Stimulated activated CD8-positive, alpha-beta memory T cell treated with anti-CD3 and anti-CD28 coated beads, Interleukin-2, amount 100 ng/mL, for 1 hour (primary cell): ENCODE measurements at places on chromosomes 4 and X.

DNA sequence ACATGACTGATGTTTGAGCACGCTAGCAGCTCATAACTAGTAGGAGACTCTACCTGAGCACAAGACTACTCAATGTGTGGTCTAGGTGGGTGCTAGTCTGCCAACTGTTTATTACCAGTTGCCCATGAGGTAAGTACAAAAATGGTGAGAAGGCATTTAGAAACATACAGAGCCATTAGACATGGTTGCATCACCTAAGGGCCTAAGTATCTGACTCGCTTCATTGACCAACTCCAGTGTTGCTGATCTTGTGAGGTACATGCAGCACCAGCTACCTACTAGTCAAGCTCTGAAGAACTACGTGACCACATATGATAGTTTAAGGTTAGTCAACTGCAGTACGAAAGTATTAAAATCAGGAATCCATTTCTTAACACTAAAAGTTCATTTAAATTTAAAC is 39.9 kb downstream of the APBB2 start:
- no peak for DNase-seq

DNA sequence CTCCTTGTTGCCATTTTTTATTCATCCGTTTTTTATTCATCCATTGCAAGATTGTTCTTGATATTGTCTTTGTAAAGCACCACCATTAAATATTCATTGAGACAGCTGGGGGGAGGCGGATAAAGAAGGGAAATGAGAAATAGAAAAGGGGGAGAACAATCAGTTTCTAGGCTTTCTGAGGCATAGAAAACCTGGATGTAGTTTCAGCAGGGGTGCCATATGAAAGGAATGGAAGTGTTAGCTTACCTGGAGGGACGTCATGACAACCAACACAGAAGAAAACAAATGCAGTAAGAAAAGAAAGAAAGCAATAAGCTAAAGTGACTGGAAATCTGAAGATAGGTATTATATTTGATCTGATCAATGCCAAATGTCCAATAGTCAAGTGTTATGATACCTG is 276.1 kb downstream of the GASK1B start:
- DNase-seq = no peak

DNA sequence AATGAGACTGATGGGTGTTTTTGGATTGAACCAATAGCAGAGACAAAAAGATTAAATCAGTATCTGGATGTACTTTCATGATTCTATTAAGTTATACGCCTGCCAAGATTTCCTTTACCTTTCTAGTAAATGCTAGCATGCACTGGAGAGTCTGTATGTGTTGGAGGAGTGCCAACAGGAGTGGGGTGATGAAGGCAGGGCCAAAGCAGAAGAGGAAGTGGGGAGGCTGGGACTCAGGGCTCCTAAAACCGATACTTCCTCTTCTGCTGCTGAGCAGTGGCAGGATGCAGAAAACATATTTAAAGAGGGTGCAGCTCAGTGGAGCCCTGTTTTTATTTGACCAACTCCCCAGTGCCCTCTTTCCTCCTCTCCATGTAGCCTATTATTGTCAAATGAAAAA is 5.6 kb downstream of the CYSLTR1 start:
- no peak for DNase-seq

DNA sequence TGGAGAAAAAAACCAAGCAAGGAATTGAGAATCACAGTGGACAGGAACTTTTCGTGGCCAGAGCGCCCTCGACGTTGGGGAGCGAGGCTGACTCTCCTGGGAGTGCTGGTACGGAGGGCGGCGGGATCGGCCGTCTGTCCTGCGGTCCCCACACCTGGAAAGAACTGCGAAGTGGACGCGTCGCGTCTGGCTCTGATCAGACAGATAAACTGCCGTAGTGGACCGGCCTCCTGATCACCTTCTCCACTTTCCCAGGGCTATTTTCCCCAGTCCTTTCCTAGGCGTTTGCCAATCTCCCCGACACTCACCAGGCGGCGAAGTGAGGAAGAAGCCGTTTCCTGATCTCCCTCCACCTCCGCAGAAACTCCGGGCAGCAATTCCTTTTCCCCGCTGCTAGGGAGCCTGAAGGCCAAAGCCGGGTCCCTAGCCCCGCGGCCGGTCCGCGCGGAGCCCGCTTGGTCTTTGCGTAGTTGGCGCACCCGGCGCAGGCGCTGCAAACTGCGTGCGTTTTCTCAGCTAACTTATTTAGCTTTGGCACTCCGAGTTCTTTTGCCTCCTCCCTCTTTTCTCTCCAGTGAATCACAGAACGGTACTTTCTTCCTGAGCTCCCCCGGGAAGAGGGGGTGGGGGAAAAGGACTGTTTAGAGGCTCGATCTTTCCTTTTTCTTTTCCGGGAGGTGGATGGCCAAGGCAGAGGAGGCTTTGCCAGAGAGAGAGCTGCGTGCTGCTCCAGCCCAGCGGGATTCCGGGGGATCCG is at the start of gene ARSJ:
Gene ARSJ (minus strand): TSS at position 500 of the 757 bp plus-strand sequence. CDS start 813 bp downstream, outside the sequence.
- DNase-seq = no peak

GRCh38 chr4:147518846-147519767 is 38.2 kb downstream of the EDNRA start:
- no peak for DNase-seq

GRCh38 chr4:25970226-25970675 is 56.2 kb downstream of the SMIM20 start:
- no peak for DNase-seq

DNA sequence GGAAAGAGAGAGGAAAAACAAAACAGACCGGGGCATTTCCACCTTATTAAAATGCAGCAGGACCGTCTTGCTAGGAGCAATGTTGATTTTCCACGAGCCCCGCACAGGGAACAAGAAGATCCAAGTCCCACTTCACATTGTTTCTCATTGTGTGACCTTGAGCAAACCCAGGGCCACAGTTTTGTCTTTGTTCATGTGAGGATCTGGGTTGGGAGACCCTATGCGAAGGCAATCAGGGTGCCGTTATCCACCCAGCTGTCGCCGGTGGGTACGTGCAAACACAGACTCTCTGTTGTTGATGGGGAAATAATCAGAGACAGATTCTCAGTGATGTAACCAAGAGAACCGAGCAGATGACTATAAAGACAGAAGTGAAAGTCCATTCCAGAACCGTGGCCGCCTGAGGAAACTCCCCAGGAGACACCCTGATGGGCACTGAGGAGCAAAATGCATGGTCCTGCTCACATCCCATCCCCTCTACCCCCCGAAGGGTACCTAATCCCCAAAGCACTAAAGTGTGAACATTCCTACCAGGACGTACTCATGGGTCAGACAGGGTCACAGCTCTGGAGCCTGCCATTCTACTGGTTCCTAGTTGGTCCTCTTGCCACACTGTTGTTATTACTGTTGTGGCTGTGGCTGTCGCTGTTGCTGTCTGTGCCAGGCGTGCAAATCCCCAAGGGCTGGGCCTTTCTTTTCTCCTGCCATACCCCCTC is 102.7 kb upstream of the RBPJ start:
- no peak for DNase-seq

GRCh38 chr4:25779021-25779420 is 83.8 kb downstream of the SEL1L3 start:
- no peak for DNase-seq

DNA sequence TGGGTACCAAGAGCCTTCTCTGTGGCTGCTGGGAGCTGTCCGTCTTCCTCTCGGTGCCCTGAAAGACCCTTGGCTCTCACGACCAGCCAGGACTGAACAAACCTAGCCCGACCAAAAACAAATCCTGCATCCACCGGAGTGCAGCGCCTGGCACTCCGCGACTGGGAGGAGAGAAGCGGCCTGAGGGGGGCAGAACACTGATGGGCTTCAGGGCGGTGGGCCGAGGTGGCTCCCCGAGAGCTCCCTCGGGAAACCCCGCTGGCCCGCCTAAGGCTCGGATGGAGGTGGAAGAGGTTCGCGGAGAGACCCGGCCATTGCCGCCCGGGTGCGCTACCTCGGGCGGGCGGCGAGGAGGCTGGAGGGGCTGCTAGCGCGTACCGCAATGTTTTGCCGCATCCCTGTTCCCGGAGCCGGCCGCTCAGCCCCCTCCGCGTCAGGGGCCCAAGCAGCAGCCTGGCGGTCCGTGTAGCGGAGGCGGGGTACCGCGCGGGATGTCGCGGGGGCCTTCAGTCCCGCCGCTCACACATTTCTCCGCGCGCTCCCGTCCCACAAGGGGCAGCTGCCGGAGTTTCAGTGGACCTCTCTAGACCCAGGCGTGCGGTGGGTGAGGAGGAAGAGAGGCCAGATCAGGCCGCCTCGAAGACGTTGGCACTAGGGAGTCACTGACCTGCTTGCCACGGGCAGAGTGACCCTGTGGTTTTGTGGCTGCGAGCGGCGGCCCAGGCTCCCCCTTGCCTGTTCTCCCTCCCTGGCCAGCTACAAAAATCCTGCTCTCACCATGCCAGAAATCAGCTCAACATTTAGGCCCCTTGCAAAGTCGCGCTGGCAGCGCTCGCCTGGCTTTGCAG is 2.2 kb downstream of the SLITRK4 start:
- no peak for DNase-seq

GRCh38 chrX:69153060-69153730 is 12.1 kb downstream of the PJA1 start:
- DNase-seq = no peak

GRCh38 chr4:8394061-8394519 is 46.4 kb downstream of the ACOX3 start:
- no peak for DNase-seq
